ENCODE measurements at places on chromosomes 2 and 18.

DNA sequence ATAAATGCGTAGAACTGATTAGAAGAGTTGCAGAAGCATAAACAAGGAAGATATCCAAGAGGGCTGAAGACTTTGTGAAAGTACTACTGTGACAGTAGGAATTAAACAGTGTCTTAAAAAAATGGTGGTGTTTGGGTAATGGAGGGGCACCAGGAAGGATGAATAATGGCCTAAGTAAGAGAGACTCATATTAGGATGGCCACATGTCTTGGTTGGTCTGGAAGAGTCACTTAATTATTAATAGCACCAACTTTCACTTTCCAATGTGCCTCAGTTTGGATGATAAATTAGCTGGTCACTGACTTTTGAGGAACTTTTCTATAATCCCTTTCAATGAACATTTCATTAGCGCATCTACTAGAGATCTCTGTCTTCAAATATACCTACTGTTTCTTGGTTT lies 372.2 kb downstream of the NYAP2 start:
- DNase-seq: no peak

- DNase-seq: no peak
Measured at GRCh38 chr2:135150725-135151124, 98.6 kb downstream of the RAB3GAP1 start.

DNA sequence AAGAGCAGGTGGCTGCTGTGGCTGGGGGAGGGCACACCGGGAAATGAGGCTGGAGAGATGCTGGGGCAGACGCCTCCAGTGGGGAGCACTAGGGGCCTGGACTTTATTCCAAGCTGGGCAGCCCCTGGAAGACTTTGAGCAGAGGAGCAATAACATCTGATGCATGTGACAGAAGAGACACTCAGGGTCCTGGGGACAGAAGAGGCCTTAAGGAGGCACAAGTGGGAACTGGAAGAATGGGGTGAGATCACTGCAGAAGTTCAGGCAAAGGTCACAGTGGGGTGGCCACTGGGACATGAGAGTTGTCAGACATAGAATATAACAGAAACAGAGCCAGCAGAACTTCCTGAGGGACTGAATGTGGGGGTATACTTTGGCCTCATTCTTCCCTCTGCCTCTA lies 24.0 kb downstream of the TGFA start:
- no peak for DNase-seq

DNA sequence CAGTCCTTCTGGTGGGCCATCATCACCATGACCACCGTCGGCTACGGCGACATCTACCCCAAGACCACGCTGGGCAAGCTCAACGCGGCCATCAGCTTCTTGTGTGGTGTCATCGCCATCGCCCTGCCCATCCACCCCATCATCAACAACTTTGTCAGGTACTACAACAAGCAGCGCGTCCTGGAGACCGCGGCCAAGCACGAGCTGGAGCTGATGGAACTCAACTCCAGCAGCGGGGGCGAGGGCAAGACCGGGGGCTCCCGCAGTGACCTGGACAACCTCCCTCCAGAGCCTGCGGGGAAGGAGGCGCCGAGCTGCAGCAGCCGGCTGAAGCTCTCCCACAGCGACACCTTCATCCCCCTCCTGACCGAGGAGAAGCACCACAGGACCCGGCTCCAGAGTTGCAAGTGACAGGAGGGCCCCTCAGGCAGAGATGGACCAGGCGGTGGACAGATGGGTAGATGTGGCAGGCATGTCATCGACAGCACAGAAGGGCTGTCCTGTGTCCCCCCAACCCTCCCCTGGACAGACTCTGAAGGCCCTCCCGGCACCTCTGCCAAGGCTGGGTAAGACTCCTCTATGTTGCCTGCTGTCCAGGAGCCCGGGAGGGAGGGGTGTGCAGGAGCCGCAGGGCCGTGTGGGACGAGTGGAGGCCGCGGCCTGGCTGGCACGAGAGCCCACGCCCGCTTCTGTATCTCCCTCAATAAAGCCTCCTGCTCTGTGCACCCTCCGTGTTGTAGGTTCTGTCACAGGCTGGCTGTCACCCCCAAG lies 2.0 kb downstream of the KCNF1 start:
- DNase-seq: no peak

DNA sequence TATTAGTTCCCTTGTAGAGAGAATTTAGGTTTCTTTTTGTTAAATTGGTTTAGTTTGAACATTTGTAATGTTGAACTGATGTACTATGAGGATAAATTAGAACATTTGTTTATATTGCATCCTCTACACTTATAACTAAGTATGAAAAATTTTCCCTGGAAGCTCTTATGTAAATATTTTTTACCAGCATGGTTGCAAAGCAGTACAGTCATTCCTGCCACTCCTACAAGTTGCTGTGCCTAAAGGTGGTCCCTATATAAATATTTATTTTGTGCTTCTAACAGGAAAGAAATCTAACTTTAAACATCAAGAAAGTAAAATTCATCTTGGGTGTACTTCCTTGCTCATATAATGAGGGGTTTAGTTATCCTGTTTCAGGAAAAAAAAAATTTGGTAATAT lies 14.2 kb downstream of the TWSG1 start:
- no peak for DNase-seq

- DNase-seq: no peak
Measured at GRCh38 chr2:169358016-169358415, 4.3 kb downstream of the LRP2 start.

- no peak for DNase-seq
Measured at GRCh38 chr2:85237849-85238565, 89.8 kb downstream of the TGOLN2 start.
